ENCODE measurements at places on chromosomes 4 and X.

GRCh38 chr4:183264614-183265013 lies 55.5 kb downstream of the CLDN22 start:
- no peak for DNase-seq

- no peak for DNase-seq
These were observed 103.3 kb upstream of the FAT1 start for GRCh38 chr4:186826846-186827533.

- no peak for DNase-seq
These were observed 37.9 kb upstream of the ARSJ start for GRCh38 chr4:114017120-114017917.

DNA sequence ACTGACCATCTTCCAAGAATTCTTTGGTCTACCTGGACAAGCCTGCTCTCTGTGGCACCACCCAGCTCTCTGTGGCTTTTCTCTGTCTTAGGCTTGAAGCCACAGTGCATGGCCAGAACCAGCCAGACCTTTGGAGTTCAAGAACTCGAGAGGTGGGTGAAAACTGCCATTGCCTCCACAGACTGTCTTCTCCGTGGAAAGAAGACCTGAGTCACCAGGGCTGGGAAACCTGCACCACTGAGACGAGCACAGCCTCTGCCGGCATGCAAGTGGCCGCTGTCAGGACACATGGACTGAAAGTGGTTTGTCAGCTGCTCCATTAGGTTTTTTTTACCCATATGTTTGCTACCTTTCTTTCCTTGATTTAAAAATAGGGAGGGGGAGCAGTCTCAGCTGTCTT lies 74.5 kb downstream of the MGST2 start:
- no peak for DNase-seq

GRCh38 chrX:21993265-21993664 lies 38.9 kb upstream of the PHEX start:
- DNase-seq, result no peak

DNA sequence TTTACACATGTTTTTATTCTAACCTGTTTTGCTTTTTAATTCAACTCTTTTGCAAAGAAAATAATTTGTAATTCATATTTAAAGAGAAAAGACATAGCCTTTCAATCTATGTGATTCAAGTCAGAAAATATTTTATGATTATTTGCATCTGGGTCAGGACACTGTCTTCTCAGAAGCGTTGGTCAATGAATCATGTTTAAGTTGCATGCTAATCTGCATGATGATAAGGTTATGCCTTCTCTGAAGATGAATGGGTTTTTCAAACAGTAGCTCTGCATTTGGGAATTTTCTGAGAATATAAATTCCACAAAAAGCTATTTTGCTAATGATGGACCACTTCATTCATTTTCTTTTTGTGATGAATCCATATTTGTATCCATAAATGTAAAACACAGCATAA lies 282.5 kb downstream of the TMA16 start:
- DNase-seq, result no peak

DNA sequence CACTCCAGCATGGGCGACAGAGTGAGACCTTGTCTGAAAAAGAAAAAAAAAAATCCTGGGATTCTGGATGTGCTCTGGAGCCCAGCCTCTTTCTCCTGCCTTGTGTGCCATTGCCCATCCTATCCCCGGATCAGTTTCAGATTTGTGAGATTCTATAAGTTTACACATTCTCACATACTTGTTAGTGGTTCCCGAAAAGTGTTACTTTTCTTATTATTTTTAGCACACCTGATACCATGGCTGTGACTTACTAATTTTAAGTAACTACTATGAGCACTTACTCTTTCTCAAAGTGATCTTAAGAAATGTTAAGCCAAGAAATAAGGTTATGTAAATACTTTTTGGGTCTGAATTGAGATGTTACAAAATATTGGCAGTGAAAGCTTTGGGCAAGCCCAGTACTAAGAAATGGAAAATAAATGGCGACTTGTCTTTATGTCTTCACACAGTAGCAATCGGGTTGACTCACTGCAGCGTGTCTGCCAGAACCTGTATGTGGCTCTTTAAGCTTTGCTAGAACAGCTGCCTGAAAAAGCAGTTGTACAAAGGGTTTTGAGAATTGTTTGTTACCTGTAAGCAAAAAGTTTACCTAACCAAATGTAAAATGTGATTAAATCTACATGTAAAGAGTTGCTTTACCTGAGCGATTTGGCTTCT lies 118.7 kb downstream of the KLHL8 start:
- DNase-seq, result no peak

GRCh38 chrX:68571610-68572311 lies 72.9 kb downstream of the YIPF6 start:
- DNase-seq, result no peak

DNA sequence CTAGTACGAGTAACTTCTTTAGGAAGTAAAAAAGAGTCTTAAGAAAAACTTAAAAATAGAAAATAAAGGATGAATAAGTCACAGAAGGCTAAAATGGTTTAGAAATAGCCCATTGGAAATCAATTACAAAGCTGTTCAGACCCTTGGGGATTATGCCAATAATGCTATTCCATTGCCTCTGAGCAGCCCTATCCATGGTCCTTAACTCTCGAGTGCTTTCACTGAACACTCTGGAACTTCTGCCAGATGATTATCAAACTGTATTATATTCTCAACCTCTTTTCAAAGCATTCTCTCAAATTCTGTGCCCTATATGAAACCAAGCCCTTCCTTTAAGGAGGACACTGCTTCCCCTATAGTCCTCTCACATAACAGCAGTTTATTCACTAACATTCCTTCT lies 17.0 kb downstream of the SLC9B1 start:
- DNase-seq, result no peak

DNA sequence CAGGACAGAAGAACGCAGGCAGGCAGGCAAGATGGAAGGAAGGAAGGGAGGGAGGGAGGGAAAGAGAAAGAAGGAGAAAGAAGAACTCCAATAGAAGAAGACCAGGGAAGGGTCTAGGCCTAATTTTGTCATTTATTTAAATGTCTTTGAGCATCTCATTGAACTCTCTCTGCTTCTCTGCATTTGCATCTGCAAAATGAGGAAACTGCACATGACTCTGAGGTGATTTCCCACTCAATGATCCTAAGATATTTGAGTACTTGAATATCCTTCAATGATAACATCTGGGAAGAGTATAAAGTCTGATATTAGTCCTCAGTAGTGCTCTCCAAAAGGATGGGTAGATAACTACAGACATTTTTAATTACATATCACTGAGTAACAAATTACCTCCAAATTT lies 33.1 kb upstream of the RBPJ start:
- no peak for DNase-seq

- DNase-seq, result no peak
These were observed 89.4 kb upstream of the PPP2R3B start for GRCh38 chrX:475926-476723.

DNA sequence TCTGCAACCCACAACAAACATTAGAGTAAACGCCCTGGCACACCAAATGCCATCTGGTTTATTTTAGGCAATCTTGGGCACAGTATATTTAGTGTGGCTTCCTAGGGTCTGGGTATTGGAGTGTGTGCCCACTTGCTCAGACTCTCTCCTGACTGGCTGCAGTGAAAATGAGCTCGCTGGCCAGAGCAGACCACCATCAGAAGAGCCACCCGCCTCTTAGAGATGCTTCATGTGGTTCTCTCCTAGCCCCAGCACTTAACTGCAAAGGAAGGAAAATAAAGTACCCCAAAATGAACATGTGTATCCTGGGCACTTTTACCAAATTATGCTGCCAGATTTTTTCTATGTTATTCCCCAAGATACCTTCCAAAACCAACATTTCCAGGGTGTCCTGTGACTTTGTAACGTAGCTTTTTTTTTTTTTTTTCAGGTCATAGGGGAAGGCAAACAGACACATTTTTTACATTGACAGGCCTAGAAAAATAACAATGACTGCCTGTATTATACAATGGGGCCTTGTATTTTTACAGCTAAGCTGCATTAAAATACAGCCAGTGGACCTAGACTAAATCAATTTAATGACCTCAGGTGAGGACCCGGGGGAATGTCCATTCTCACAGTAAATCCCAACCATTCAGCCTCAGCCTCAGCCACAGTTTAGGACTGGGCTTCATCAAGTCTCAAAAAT lies 193.7 kb downstream of the RASL11B start:
- no peak for DNase-seq

DNA sequence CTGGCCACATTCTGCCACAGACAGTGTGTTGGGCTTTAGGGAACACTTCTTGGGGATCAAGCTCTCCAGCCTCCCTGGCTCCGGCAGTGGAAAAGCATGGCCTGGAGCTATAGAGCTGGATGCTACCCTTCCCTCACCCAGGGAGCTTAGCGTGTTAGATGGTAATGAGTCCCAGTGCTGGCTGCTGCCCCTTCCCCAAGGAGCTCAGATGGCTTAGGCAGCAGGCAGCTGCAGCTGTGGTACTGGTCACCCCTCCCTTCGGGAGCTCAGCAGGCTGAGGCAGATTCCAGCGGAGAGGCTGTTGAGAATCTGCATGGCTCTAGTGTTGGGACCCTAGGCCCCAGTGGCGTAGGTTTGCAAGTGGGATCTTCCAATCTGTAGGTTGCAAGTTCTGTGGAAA lies 19.5 kb downstream of the TMEM144 start:
- DNase-seq, result no peak

DNA sequence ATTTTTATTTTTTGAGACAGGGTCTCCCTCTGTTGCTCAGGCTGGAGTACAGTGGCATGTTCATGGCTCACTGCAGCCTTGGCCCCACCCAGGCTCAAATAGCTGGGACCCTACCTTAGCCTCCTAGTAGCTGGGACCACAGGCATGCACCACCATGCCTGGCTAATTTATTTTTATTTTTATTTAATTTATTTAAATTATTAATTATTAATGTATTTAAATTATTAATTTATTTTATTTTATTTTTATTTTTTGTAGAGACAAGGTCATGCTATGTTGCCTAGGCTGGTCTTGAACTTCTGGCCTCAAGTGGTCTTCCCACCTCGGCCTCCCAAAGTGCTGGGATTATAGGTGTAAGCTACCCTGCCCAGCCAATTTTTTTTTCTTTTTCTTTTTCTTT lies 69.3 kb downstream of the EGF start:
- no peak for DNase-seq
